ENCODE measurements at places on chromosomes 3 and 15.

DNA sequence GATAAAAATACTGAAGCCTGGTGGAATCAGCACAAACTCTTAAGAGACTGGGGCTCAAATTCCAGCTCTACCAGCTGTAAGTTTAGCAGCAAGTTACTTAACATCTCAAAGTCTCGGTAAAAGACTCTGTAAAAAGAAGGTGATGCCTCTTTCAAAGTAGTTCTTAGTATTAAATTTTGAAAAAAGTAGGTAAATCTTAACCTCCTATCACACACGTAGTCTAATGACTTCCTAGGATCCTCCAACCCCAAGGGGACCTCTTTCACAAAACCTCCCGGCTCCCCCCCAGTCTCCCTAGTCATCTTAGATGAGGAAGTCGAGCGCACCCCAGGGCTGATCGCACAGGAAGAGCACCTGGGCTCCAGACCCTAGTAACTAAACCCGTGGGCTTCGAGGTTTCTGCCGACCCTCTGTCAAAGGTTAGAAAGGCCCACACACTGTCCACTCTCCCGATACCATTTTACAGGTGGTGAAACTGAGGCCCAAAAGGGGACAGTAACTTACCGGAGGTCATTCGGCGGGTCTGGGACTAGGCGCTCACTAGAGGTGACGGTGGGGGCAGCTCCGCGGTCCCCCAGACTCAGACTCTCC is 427 bp downstream of the MBD4 start:
- peak; percentile 43 for DNase-seq

- DNase-seq, result no peak
Observed at GRCh38 chr3:20353286-20353685, 167.3 kb upstream of the SGO1 start.

DNA sequence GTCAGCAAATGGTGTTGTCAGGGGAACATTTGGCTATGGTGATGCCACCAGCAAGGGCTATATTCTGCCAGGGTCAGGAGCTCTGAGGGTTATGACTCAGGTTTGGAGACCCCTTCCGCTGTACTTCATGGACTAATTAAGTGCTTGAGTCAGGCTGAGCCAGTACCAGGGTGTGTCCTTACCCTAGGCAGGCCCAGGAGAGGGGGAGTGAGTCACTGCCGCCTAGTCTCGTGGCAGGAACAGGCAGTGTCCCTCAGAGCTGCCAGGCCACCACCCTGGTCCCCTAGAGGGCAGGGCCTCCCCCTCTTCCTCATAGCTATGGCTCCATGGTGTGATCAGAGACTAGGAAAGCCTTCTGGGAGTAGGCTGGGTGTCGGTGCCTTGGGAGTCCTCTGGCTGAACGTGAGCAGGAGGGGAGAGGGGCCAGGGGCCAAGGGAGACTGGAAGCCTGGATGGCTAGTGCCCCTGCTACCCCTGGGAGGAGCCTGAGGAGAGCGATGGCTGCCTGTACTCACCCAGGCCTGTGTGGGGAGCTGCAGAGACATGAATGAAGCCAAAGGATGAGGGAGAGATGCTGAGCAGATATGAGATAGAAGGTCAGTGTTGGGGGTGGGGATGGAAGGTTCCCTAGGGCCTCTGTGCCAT is 10.6 kb downstream of the MAPKAPK3 start:
- DNase-seq, result no peak

DNA sequence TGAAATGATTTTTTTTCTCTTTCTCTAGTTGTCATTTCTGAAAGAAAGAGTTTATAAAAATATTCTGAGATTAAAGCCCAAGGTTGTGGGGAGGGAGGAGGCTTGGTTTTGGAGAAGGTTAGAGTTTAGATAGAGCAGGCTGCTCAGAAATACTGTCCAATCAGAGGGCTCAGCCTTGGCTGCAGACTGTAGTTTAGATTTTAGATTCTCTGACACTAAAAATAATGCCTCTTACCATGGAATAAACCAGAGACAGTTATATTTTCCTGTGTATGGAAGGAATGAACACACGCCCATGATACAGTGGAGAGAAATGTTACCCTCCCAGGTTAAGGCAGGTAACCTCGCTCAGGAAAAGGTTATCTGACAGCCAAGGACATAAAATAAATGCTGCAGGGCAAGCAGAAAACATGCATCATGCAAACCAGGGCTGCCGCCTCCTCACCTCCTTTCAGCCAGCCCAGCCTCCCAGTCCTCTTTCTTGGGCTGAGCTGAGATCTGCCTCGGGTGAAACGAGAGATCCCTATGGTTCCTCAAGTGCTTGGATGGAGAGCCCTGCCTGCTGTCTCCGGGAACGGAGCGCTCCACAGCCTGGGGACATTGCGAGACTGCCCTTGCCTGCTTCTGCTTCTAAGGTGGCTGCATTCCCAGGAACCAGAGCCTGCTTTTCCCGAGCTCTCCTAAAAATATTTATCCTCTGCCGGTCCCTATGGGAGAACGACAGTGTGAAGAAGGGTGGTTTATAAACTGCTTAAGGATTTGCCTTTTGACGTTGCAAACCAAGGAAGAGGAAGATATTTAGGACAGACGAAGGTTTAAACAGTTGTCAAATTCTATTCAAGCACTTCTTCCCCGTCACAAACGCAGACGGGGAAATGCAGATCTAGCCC is 848 bp downstream of the NCEH1 start:
- no peak for DNase-seq

DNA sequence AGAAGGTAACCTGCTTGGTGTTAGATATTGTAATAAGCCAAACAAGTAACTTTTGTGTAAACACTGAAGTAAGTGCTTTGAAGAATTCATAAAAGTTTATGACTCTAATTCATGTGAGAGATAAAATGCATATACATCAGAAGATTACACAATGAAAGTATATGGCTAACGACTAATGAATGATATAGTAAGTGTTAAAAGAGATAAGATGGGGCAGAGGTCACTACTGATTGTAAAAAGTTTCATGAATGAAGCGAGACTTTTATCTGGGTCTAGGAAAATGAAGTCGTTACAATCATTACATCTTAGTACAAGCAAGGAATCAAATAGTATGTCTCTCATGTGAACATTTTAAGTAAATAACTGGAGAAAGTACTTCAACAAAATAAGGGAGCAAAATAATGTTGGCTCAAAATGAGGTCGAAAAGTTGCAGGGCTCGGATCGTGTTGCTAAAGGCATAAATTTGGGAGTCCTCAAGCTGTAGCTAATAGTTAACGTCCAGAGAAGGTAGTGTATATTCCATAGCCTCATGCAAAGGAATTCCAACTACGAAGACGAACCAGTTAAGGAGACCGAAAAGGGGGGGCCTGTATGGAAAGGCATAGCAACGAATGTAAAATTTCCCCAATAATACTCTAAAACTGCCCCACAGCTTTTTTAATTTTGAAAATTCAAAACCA is 984 bp upstream of the DUT start:
- DNase-seq, result no peak

GRCh38 chr3:127760361-127760760 is 62.0 kb downstream of the MGLL start:
- no peak for DNase-seq

DNA sequence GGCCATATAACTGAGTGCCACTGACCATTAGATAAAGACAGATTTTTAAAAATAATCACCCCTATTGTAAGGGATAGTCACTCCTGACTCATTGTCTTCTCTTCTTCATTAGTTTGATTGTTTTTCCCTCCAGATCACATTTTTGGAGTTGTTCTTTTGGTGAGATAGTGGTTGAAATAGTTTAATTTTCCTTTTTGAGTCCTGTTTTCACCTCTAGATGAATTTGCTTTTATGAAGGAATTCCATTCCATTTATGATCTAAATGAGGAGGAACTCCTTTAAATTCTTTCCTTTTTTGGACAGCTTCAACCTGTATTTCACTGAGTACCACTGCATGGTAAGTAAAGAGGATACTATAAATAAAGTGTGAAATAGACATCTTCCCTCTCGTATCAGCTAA is 112.4 kb downstream of the GREM1 start:
- DNase-seq, result no peak

DNA sequence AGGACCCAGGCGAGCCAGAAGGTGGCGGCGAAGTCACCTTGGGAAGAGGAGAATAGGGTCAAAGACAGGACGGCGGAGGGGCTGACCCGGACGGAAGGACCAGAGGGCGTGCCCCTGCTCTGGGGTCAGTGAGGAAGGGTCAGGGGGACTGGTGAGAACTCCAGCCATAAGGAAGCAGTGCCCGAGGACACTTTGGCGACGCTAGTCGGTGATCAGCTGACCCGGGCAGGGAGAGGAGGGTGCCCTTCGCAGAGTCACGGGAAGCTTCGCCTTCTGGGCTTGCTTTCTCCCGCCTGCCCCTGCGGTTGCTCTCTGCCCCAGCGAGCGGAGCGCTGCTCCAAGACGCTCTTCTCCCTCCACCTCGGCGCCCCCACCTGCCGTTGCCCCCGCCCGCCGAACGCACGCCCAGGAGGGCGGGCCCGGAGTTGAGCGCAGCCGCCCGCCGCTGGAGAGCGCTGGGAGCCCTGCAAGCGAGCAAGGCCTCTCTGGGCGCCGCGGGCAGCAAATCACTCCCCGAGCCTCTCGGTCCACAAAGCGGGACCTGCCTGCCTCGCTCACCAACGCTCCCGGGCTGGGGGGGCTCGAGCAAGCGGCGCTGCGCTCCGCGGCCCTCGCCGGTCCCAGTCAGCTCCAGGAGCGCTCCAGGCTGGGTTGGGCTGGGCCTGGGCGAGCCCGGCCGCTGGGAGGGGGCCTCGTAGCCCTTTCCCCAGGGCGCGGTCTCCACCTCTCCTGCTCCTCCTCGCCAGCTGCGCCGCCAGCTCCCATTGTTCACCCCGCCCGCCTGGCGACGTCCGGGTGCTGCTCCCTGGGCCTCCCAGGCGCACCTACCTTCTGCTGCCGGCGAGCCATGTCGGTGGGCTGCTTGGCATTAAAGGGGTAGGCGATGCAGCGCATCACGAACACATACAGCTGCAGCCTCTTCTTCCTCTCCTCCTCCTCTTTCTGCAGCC is 1.2 kb downstream of the CADPS start:
- DNase-seq, result no peak

DNA sequence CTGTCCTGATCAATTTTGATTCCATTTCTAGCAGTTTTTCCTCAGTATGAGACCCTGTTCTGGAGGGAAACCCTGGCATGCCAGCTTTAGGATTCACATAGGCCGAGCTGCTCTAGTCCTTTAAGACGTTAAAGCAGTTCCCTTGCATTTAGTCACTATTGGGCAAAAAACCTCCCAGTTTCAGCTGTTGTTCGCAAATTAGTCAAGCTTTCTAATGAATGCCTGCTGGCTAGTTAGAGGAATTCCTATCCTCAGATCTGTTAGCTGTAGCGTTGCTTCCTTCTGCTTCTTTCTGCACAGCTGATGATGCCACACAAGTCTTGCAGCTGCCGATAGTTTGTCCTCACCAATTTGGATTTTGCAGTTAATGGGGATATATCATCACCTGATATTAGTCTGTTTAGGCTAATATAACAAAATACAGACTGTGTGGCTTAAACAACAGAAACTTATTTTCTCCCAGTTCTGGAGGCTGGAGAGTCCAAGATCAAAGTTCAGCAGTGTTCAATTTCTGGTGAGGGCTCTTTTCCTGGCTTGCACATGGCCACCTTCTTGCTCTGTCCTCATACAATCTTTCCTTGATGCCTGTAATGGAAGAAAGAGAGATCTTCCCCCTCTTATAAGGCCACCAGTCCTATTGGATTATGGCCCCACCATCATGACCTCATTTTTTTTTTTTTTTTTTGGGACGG is 7.5 kb upstream of the UBL7 start:
- DNase-seq, result no peak

- DNase-seq, result no peak
Observed at GRCh38 chr15:40472171-40472727, 1.5 kb downstream of the CHST14 start.

GRCh38 chr15:44666210-44667038 is 3.0 kb upstream of the SPG11 start:
- DNase-seq, result no peak

DNA sequence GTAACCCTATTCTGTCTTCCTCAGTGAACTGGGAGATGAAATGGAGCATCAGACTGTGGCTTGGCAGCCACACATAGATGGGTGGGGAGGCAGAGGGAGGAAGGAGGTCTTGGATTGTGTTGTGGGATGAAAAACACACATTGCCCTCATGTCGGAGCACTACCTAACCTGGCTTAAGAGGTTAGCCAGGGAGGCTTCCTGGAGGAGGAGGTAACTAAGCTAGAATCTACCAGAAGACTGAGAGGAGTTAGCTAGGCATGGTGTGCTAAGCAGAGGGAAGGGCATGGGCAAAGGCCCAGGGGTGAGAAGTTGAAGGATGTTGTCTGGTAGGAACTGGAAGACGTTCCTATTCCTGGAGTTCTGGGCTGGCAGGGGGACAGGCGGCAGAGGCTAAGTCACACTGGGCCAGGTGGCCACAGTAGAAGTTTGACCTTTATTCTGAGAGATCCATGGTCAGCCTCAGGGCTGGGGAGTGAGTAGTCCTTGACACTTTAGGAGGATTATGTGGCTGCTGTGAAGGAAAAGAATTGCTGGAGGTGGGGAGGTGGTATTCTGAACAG is 7.7 kb upstream of the PRKCD start:
- no peak for DNase-seq

DNA sequence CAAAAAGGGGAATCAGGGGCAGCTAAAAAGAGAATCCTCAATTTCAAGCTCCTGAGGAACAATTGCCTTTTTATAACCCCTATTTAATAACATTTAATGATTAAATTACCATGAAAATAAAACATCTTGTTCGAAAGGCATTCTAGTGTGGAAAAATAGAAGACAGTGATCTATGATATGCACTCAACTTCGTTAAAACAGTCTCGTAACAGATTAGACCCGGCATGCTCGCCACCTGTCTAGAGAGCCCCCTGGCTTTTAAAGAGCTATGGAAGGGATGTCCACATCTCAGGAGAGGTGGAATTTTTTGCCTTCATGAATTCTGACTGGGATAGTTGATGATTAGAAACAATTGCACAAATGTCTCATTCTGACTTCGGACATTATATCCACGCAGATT is 153.7 kb upstream of the MDFIC2 start:
- no peak for DNase-seq

- DNase-seq, result no peak
Observed at GRCh38 chr3:60015032-60015705, 965.3 kb upstream of the CFAP20DC start.

- no peak for DNase-seq
Observed at GRCh38 chr3:156406393-156406792, 148.5 kb downstream of the SSR3 start.

- no peak for DNase-seq
Observed at GRCh38 chr3:72846166-72846565, 2.1 kb downstream of the SHQ1 start.

DNA sequence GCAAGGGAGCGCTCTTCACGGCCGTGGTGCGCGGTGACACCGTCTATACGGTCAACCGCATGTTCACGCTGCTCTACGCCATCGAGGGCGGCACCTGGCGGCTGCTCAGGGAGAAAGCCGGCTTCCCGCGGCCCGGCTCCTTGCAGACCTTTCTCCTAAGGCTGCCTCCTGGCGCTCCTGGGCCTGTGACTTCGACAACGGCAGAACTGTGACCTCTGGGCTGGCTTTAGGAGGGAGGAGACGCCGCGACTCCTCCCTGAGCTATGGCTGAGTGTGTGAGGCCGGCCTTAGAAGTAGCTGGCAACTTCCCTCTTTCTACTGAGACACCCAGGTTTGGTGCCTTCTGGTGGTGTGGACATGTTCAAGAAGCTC is 1.4 kb downstream of the KBTBD13 start:
- no peak for DNase-seq
